ENCODE measurements at places on chromosomes 3 and 15.

- DNase-seq: no peak
Observed at GRCh38 chr3:194126790-194127189, 9.2 kb upstream of the HES1 start.

DNA sequence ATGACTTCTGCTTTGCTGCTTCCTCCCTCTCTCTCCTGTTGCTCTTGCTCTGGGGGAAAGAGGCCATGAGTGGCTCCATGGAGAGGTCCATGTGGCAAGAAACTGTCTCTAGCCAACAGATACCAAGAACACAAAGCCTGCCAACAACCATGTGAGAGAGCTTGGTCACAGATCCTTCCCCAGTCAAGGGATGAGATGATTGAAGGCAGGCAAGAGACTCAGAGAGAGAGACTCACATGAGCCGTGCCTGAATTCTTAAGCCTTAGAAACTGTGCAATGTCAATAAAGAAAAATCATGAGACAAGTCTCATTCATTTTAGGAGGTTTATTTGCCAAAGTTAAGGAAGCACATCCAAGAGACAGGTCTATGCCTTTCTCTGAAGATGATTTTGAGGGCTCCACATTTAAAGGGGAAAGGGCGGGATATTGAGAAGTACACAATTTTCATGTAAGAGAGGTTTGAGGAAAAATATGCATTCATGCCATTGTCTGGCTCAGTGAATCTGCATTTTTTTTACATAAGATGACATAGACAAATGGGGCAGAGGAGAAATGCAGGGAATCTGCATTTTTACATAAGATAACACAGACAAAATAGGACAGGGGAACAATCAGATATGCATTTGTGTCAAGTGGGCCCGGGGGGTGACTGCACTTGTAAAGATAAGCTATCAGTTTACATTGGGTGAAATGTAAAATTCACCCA is 59.5 kb upstream of the SUCLG2 start:
- DNase-seq: no peak

- DNase-seq: no peak
Observed at GRCh38 chr3:173739726-173740125, 342.2 kb downstream of the NLGN1 start.

- DNase-seq: no peak
Observed at GRCh38 chr15:69522361-69522760, 69.7 kb downstream of the RPLP1 start.

GRCh38 chr3:88132894-88133293 is 16.9 kb upstream of the C3orf38 start:
- DNase-seq: no peak

DNA sequence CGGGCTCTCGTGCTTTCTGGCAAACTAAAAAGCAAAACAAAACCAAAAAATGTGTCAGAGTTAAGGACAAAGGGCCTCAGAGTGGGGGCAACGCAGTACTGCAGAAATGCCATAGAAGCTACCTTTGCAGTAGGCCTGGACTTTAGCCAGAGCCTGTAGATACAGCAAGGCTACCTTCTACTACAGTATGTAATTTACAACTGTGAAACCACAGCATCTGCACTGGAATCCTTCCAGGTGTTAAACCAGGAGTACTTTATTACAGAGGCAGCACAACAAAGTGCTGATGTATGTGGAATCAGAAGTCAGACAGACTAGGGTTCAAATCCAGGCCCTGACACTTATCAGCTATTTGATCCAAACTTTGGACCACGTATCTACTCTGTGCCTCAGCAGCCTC is 34.9 kb downstream of the RUBCN start:
- DNase-seq: no peak

GRCh38 chr3:53579636-53580035 is 85.2 kb downstream of the CACNA1D start:
- no peak for DNase-seq

DNA sequence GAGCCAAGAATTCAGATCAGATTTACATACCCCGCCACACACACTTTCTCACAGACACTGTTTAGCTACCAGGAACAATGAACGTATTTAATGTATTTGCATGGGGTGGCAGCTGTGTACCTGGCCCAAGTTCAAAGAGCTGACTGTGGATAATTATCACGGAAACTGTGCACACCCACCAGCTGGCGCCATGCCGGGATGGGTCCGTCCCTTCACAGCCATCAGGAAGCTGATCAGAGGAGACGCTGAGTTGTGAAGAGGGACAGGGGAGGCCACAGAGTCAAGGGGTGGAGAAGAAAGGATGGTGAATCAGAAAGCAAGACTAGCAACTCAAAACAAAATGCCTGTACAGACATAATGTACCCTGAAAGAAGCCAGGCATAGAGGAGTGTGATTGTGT is 13.1 kb upstream of the PLA2G4D start:
- DNase-seq: no peak

DNA sequence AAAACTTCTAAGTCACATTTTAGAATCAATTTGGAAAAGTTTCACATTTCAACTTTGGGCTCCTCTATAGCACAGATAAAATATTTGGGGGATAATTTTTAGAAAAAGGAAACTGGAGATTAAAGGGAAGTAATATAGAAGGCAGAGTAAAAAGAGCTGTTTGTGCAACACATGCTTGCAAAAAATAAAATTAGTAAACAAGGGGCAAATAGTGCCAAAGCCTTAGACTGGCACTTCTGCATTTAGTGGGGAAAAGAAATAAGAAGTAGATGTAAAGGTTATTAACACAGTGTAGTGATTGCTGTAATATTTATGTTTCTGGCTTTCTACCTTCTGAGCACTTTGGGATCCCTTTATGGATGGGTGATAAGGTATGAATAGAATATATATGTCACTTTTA is 246.6 kb downstream of the CBLB start:
- no peak for DNase-seq

DNA sequence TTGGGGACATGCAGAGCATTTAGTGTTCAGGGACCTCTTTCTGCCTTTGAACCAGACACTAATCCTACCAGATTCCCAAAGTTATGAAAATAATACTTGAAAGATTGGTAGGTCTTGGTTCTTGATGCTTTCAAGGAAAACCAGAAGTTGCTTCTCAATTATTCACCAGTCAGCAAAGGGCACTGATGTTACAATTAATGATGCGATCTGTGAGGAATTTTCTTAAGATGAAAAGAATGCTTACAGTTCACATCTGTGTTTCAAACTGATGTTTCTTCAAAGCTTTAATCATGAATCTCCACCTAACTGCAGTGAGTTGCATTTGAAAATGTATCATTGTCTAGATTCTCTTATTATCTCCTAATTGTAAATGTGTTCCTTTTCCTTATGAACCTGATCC is 161.0 kb downstream of the NAALADL2 start:
- no peak for DNase-seq

DNA sequence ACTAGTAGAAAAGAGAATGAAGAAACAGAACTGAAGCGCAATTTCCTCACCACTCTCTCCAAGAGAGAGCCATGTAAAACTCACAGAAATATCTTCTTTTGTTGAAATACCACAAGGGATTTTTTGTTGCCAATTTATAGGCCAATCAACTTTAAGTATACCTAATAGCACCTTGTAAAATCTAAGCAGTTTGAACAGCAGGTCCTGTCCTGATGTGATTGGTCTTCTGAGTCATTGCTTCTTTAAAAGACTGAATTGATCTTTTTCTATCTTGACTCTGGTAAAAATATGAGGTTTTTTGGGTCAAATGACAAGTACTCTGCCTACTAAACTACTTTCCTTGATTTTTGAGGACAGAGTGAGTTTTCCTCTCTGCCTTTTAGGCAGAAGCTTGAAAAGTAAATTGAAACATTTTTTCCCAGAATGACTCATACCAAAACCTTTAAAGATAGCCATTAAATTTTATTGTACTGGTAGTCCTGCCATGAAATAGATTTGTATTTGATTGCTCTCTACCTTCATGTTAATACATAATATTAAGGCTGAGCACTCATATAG is 343.9 kb upstream of the CBLB start:
- no peak for DNase-seq

DNA sequence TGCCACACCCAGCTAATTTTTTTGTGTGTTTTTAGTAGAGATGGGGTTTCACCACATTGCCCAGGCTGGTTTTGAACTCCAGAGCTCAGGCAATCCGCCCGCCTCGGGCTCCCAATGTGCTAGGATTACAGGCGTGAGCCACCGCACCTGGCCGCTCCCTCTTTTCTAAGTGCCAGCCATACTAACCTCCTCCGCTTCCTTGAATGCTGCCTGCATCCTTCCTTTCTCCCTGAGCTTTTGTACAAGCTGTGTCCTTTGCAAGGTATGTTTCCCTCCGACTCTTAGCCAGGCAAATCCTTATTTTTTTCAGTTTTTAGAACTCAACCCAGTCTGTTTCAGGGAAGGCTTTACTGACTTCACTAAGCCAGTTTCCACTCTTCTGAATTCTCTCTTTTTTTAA is 60.6 kb downstream of the NR1D2 start:
- DNase-seq: no peak

GRCh38 chr3:50630877-50631276 is 13.9 kb downstream of the MAPKAPK3 start:
- no peak for DNase-seq

DNA sequence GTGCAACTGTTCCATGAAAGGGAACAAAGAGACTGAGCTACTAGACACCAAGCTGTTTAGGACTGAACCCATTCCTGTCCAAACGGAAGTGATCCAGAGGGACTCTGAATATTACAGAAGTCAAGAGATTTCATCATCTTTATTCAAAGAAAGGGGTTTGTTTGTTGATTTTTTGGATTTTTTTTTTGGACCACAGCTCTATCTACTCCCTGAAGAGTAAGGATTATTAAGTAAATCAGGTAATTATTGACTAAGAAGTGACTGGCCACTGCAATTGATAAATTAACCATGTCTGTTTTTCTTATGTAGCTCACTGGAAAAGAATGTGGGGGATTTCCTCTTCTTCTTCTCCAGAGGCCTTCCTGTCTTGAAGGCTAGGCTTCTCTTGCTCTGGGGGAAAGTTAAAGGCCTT is 146.6 kb upstream of the TPM1 start:
- no peak for DNase-seq

- no peak for DNase-seq
Observed at GRCh38 chr3:183564046-183564445, 8.5 kb upstream of the KLHL6 start.

DNA sequence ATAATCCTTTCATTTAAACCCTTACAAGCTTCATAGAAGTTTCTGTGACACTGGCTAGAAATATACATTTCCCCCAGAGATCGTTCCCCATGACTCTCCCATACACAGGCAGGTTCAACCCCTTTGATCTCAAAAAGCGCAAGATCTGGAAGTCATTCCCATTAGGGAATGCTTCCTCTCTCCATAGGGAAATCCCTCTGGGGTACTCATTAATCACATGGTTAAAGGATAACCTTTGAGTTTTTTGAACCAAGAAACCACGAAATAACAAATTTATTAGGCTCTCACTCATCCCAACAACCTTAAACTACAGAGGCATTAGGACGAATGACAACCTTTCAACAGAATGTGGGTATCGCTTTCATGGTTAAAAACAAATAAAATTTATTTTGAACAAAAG is 211.9 kb upstream of the PRICKLE2 start:
- DNase-seq: no peak

- DNase-seq: no peak
Observed at GRCh38 chr15:52414936-52415335, 113.7 kb downstream of the MYO5A start.

- DNase-seq: no peak
Observed at GRCh38 chr3:58066842-58067241, 58.6 kb downstream of the FLNB start.

DNA sequence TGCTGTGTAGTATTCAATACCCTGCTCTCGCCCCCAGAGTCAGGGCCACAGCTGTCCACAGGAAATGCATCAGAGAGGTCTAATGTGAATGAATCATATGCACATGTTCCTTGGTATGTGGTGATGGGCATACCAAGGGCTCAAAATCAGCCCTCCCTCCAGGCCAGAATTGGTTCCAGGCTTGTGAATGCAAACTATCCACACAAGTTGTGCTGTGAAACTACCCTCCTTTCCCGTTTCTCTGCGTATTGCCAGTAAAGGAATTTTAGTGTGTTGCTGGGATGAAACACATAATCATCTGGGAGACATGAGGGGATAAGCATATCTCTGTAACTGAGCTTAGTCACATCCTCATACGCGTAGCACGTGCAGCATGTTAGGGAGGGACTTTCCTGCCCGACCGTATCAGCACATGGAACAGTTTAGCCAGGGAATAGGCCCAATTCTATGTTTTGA is 9.2 kb upstream of the MME start:
- DNase-seq: no peak

GRCh38 chr3:155217591-155217990 is 75.9 kb downstream of the STRIT1 start:
- DNase-seq: no peak

DNA sequence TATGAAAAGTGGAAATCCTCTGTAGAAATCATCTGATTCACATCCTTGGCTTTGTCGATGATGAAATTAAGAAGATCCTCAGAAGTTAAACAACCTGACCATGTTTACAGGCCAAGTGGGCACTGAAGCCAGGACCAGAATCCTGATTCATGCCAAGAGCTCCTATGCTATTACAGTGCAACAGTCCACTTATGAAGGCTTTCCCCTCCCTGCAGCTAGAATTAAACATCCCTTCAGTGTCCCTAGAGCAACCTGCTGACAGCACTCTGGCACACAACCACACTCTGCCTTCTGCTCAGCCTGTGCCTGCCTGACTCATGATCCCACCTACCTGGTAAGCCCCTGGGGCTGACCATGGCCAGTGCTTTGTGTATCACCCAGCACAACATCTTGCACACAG is 33.8 kb downstream of the TXNRD3 start:
- no peak for DNase-seq

DNA sequence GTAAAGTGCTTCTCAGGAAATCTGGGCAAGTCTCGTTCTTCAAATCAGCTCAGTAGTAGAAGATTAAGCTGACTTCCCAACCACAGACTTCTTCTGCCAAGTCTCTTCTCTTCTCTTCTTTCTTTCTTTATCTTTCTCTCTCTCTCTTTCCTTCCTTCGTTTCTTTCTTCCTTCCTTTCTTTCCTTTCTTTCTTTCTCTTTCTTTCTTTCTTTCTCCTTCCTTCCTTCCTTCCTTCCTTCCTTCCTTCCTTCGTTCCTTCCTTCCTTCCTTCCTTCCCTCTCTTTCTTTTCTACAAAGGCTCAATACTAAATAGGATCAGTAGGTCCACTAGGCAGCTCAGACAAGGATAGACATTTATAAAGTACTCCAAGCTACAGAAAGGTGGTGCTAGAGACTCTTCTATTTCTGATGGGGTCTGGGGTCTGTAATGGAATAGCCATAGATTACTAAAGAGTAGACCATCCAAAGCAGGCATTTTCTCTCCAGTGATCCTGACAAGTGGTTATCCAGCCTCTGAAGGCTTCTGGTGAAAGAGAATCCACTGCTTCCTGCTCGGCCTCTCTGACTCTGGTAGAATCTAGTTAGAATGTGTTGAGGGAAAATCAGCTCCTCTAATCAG is 100.8 kb downstream of the TPRG1 start:
- no peak for DNase-seq

DNA sequence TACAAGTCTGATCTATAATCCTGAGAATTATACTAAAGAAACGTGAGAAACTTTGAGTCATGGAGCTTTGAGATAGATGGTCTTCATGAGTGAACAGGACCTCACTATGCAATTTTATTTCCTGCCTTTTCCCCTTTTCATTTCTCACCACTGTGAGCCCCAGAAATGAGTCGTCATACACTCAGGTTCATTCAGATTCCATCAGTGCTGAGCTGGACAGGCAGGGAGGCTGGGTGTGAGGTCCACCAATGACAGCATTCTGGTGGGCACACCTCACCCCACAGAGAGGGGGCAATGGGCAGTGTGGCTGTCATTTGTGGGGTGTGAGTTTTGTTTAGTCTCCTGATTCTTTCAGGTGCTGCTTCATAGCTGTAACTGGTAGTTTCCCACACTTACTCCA is 16.9 kb downstream of the TIGIT start:
- DNase-seq: no peak
